Endothelial cell of umbilical vein (primary cell): ENCODE measurements at places on chromosomes 4 and X. TPM values are rescaled to one million over a fixed set of nuclear protein-coding genes. Genes with fewer than 3 reads are reported as not detected.

The MAGEA3 gene
- polyA plus RNA-seq = not detected in 2 replicates

The CXCR3 gene
- not detected in 2 replicates for polyA plus RNA-seq

The ATP11C gene
- 6.9 and 9.1 TPM in 2 replicates for polyA plus RNA-seq

The GABRE gene
- 29.8 and 33.4 TPM in 2 replicates for polyA plus RNA-seq

The HSD17B13 gene
- 0.06 and 0.07 TPM in 2 replicates for polyA plus RNA-seq

The EREG gene
- not detected in 2 replicates for polyA plus RNA-seq

The ANXA5 gene
- polyA plus RNA-seq = 446 and 450 TPM in 2 replicates

The STS gene
- 2.1 TPM in 2 replicates for polyA plus RNA-seq

DNA sequence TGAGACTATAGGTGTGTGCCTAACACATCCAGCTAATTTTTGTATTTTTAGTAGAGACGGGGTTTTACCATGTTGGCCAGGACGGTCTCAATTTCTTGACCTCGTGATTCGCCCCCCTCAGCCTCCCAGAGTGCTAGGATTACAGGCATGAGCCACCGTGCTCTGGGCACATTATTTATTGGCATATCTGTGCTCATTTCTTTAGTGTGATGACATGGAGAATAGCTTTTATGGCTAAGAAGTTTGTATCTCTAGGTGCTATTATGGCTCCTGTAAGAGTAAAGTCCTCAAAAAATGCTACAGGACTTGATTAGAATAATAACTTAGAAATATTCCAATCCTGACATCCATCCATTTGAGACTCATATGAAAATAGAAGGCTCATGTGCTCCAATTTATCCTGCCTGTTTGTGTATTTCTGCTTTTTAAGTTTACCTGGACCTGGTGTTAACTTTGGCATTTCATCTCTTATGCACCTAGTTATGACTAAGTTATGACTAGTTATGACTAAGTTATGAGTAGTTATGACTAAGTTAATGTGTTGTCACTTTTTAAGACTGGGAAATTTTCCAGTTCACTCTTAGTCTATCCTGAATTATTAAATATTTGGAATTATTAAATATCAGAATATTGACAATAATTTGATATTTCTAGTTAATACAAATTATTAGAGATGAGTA lies 36.4 kb upstream of the UNC5C start:
- DNase-seq = no peak

DNA sequence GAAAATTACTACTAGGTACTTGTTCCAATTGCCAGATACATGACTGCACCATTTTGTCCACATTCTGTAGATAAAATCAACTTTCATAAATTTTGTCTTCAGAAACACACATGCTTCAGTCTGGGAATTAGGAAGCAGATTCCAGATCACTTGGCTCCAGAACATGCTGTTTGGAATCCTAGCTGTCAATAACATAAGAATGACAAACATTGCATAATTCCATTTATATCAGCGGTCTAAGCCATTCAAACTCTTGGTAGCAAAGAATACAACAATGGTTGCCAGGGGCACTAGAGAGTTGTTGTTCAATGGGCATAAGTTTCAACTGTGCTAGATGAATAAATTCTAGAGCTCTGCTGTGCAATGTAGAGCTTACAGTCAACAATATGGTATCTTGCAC lies 1112.1 kb upstream of the AGA start:
- no peak for DNase-seq

GRCh38 chrX:20913760-20914159 lies 460.5 kb upstream of the CNKSR2 start:
- DNase-seq = no peak

GRCh38 chr4:8203052-8203401 lies 3.9 kb downstream of the SH3TC1 start:
- no peak for DNase-seq

DNA sequence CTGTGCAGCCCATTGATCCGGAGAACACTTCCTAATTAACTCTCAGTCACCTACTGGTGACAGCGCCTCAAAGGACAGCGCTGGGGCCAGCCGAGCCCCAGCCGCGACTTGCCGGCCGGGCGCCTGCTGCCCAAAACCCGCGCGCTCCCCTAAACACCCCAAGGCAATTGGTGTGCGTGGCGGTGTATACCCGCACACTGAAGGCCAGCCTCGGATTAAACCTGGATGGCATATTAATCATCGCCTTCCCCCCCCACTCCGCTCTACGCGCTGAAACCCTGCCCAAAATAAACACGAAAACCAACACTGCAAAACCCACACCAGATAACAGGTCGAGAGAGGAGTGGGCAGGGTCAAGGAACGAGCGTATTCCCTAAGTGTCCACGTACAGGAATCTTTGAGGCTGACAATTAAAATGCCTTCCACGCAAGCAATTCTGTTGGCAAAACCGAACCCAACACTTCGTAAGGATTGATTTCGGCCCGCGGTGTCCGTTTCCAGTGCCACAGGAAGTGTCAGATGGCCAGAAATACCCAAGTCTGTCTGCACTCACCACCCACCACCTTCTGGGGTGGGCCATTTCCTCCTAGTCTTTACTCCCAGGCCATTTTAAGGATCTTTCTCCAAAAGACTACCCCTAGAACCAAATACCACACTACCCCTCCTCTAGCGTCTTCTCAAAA lies 2.7 kb downstream of the BCOR start:
- DNase-seq = peak; percentile 21

DNA sequence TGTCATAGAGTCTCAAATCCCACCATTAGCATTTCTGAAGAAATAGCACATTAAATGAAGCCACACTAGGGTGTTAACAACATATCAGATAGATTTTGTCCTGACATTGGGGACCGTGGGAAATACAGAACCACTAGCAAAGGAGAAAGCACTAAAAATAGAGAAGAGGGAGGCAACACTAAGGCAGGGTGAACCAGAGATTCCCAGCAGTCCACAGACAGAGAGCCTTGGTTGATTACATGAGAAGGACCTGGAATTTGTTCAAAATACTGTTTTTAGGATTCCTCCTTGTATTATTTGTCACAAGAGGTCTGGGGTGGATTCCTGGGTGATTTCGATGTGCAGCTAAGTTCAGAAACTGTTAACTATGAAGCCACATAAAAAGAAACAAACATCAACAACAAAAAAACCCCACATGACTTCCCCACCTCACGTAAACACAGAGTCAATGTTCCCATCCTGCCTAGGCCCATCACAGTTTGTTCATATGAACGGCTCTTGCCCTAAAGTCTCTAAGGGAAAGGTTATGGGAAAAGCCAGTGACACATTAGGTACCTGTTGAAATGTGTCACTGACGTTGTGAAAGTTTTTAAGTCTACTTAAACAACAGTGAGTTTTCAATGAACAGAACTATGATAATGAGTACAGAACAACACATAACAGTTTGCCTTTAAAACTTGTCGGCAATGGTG lies 23.6 kb upstream of the GRSF1 start:
- no peak for DNase-seq

DNA sequence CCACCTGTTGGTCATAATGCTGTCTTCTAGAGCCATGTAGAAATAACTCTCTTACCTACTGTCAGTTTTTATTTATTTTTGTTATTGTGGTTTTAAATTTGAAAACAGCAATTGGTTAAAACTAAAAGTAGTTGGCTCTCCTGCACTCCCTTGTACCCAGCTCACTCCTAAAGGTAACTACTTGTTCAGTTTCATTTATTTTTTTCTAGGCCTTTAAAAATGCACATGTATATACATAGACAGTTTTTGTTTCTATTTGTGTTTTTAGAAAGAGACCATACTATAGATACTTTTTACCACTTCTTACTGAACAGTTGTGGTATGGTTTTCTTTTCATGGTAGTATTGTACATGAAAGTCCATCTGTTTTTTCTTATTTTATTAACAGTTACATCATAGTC lies 16.8 kb downstream of the SMAD1 start:
- no peak for DNase-seq

- DNase-seq = no peak
Measured at GRCh38 chr4:144820011-144820727, 174.2 kb downstream of the HHIP start.

DNA sequence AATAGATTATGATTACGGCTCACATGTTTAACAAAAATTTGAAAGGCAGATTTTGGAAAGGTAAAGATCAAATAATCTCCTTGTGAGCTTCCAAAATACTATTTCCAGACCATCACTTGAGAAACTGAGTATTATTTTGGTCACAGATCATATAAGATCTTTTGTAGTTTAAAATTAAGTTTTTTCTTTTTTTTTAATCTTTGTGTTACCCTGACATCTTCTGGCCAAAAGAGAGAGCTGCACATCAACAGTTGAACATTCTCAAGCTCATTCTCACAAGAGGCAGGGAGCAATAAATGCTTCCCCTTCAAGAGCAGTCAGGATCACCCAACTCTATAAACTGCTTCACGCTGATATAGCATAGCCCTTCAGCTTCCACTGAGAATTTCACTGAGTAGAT lies 15.9 kb downstream of the TMEM192 start:
- DNase-seq = peak; percentile 20

DNA sequence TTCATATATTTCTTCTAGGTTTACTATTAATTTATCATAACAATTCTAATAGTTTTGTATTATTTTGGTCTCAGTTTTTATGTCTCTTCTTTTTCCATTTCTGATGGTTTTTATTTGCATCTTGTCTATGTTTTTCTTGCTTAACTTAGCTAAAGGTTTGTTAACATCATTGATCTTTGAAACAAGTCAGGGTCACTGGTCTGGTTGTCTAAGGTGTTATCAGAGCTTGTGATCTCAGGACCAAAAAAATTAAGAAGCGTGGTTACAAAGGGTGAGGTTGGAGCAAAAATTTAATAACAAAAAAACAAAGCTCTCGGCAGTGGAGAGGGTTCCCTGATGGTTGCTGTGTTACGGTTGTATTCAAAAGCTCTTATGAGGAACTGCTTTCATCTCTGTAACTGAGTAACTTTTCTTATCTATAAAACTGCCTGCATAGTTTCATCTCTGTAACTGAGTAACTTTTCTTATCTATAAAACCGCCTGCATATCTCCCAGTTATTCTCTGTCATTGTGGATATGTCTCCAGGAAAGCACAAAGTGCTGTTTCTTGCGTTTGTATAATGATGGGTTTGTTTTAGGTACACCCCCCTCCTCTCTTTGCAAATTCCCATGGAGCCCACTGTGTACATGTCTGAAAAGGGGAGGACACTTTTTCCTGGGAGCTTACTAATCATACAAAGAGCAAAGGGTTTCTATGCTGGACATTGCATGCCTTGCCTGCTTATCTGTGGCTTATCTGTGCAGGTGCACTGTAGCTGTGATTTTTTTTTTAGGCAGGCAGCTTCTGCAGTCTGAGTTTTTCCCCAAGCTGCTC lies 62.4 kb upstream of the UGT2B15 start:
- no peak for DNase-seq

DNA sequence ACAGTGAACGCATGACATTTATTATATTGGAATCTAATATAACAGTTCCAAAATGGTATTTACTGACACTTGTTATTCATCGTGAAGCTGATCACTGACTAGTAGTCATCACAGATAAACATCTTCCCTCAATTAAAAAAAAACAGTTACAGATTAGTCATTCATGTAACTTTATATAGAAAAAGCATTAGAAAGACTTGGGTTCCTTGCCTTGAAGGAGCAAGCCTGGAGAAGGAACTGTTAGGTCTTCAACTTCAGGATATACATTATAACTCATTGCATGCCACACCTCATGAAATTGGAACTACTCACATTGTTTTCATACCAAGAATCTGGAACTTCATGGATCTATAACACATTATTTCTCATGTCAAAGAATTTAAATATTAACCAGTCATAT lies 317.7 kb downstream of the CCSER1 start:
- DNase-seq = no peak

DNA sequence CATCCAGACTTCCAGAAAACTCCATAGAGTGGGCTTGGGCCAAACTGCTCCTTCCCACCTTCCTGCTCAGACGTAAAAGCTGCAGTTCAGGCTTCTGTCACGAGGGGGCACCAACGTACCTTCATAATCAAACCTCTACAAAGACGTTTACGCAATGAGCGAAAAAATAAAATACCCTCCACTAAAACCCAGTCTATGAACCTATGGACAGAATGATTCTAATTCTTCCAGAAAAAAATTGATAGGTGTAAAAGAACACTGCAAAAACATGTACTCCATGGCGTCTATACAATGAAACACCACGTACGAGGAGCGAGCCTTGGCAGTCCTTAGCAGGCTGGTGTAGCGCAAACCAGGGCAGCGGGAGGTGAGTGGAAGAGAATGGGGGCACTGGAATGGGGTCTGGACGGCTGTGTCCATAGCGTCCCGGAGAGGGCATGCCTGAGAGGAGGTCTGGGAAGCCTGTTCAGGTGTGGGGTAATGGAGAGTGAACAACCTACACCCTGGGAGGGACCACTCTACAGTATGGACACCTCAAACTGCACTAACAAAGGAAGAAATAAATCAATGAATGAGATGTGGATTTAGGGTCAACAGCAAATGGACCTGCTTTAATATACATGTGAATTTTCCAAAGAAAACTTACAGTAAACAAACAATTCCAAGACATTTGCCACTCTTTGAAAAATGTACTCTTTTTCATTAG lies 14.4 kb upstream of the RAB40A start:
- peak; percentile 69 for DNase-seq

DNA sequence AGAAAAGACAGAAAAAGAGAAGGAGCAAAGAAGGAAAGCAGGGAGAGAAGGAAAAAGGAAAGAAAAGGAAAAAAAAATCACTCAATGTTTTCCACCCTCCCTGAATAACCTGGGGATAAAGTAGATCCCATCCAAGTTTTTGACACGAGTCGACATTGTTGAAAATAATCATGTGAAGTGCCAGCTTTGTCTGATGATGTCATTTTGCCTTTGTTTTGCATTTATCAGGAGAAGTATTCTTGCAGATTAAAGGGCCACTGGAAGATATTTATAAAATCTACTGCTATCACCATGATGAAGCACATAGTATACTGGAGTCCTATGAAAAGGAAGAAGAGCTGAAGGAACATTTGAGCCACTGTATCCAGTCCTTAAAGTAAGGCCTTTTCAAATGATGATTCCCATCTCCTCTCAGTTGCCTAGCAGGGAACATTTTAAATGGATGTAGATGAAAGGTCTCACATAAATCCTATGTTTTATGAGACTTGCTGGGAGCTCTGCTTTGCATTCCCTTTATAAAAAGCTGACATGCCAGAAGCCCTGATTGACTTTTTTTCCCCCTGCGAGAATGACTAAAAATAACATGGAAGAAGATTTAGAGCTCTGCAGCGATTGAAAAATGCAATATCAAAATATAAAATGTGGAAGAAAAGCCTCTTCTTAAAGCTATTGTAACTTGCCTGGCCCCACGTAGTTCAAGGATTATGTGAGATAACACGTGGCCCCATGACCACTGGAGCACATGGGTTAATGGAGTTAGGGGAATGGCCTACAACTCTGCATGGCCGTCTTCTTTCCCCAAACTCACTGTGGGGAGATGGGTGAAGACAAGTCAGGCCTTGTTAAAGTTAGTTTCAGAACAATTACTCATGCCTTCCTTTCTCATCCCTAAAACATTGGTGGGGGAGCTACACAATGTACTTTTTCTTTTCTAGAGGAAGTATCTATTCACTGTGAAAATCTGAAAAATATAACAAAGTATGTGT lies 77.5 kb downstream of the INTS12 start:
- no peak for DNase-seq

GRCh38 chrX:44884944-44885343 lies 12.0 kb downstream of the KDM6A start:
- no peak for DNase-seq

GRCh38 chr4:67899096-67899495 lies 15.3 kb upstream of the TMPRSS11D start:
- DNase-seq = no peak
